ENCODE measurements at places on chromosomes 3 and 15. TPM values are rescaled to one million over a fixed set of nuclear protein-coding genes. Genes with fewer than 3 reads are reported as not detected.

GRCh38 chr15:36356978-36357601 lies 222.3 kb upstream of the CDIN1 start:
- H3K27ac ChIP-seq: no peak overlapping the region
- no peak overlapping the region for H3K4me3 ChIP-seq
- no peaks in the 10 kb centered on the region for H3K36me3 ChIP-seq
- DNase-seq: no peak
- H3K27me3 ChIP-seq: no peaks in the 10 kb centered on the region

DNA sequence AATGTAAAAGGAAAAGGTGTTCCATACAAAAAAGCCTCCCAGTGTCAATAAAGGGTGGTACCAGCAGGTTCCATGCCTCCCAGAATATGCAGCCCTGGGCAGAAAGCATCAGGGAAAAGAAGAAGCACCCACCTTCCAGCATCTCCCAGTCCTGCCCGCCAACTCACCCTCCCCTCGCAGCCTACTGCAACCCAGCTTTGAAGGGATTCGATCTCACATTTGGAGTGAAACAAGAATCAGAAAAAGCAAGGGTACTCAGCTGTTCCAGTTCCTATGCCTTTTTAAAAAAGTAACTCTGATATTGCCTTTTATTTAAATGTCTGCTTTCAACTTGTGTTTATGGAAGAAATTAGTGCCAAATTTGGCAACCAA lies 166.9 kb downstream of the ADAMTS17 start:
- no peak overlapping the region for H3K27ac ChIP-seq
- H3K4me3 ChIP-seq: no peak overlapping the region
- H3K27me3 ChIP-seq: no peaks in the 10 kb centered on the region
- H3K4me1 ChIP-seq: no peaks in the 10 kb centered on the region

- no peaks in the 10 kb centered on the region for H3K4me1 ChIP-seq
- no peak overlapping the region for H3K4me3 ChIP-seq
- no peaks in the 10 kb centered on the region for H3K27me3 ChIP-seq
- no peak overlapping the region for H3K27ac ChIP-seq
- no peaks in the 10 kb centered on the region for H3K36me3 ChIP-seq
Observed at GRCh38 chr15:63107895-63108546, 13.6 kb upstream of the LACTB start.

The LARP6 gene
- 18.0 TPM for polyA plus RNA-seq

DNA sequence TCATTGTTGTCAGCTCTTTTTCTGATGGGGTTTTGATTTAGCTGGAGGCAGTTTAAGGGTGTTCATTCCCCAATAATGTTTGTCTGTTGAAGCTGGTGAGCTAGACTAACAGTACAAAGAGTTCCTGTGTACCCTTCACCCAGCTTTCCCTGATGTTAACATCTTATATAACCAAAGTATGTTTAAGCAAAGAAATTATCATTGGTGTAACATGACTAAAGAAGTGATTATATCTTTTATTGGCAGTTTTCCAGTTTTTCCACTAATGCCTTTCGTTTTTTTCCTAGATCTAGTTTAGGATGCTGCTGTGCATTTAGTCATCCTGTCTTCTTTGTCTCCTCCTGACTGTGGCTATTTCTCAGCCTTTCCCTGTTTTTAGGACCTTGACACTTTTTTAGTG lies 165.6 kb downstream of the LPP start:
- H3K4me3 ChIP-seq: no peak overlapping the region
- H3K36me3 ChIP-seq: no peaks in the 10 kb centered on the region
- no peak overlapping the region for H3K27ac ChIP-seq
- H3K4me1 ChIP-seq: no peaks in the 10 kb centered on the region
- H3K27me3 ChIP-seq: no peaks in the 10 kb centered on the region

DNA sequence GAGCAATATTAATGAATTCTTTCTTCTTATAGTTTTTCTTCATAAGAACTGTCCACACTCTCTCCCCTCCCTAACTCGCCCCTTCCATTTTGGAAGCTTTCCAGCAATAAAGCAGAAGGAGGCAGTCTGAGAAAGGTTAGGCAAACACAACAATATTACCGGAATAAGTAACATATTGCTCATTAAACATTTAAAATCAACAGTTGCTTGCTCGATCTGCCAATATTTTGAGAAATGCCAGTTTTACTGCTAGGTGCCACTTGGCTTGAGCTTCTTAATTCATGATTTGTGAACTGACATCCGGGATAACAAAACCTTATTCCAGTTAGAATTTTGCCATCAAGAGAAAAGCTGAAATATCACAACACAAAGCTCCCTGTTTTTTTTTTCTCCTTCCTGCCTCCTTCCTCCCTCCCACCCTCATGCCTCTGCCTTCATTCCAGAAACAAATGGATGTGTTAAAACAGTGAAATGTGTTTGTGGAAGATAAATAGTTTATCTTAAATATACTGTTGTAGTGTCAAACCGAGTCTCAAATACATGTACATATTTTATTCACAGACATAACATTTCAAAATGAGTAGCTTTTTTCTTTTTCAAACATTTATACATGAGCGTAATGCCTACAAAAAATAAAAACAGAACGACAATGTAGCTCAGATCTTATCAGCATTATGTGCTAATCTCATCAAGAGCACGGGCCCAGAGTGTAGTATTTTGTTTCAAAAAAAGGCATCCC lies 253.7 kb downstream of the GAP43 start:
- no peak for DNase-seq
- H3K4me1 ChIP-seq: peaks cover 20% of the 10 kb centered on the region
- H3K4me3 ChIP-seq: no peak overlapping the region
- H3K36me3 ChIP-seq: no peaks in the 10 kb centered on the region
- no peaks in the 10 kb centered on the region for H3K27me3 ChIP-seq

The ALPK3 gene
- 3.7 TPM for polyA plus RNA-seq

The ABCC5 gene
- polyA plus RNA-seq: 14.0 TPM

DNA sequence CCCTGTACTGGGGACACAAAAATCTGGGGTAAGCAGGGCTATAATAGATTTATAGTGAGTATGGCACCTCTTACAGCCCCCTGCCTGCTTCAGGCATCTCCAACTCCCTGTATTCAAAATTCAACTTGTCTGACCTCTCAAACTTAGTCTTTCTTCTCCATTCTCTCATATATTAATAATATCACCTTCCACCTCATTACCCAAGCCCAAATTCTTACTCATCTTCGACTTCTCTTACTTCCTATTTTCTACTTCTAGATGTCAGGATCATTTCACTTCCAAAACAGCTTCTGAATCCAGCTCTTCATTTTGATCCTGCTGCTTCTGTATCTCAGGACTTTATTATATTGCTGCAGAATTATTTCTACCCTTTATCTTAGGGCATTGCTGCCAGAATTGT lies 290.7 kb downstream of the CHST2 start:
- DNase-seq: no peak
- no peaks in the 10 kb centered on the region for H3K36me3 ChIP-seq
- H3K27ac ChIP-seq: no peak overlapping the region
- H3K27me3 ChIP-seq: no peaks in the 10 kb centered on the region

GRCh38 chr3:139728414-139728813 lies 50.6 kb upstream of the NMNAT3 start:
- no peaks in the 10 kb centered on the region for H3K36me3 ChIP-seq
- no peak overlapping the region for H3K27ac ChIP-seq
- DNase-seq: no peak
- H3K4me3 ChIP-seq: no peak overlapping the region
- H3K27me3 ChIP-seq: no peaks in the 10 kb centered on the region
- no peaks in the 10 kb centered on the region for H3K4me1 ChIP-seq

The PIAS1 gene
- polyA plus RNA-seq: 23.3 TPM

The SAMMSON gene
- not detected for polyA plus RNA-seq

DNA sequence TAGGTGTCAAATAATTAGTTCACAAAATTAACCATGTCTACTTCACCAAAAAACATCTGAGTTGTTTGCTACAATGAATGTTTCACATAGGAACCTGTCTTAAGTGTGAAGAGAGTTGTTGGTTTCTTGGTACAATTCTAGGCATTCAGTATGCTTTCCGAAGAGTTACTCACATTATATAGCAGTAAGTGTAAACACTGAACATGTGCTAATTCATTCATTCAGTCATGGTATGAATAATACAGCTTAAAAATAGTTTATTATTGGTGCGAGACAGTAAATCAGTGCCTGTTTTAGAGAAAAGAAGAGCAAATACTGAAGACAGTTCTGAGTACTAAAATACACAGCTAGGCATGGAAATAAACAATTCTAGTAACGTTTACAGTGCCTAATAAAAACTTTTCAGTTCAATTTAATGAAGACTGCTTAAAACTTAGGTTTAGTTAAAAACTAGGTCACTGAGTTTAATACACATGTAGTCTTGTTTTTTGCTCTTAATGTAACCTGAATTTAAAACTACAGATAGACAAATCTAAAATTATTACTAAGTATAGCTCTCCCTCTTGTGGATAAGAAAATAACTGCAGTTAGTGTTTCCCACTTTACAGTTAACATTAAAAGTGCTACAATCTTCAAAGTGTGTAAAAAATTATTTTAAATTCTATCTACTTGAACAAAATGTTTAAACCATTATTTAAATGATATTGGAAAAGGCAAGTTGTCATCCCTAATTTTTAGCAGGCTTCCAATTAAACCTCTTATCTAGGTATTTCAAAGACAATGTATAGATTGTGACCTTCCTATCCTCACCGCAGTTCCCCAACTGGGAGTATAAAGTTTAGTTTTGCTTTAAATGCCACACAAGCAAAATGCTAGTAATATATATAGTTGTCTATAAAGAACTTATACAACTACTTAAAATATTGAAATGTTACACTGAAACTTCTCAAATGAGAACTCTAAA lies 20.1 kb upstream of the ZCWPW2 start:
- H3K4me1 ChIP-seq: no peaks in the 10 kb centered on the region
- H3K4me3 ChIP-seq: no peak overlapping the region
- H3K27ac ChIP-seq: no peak overlapping the region
- H3K27me3 ChIP-seq: no peaks in the 10 kb centered on the region
- peak; percentile 49 for DNase-seq
- no peaks in the 10 kb centered on the region for H3K36me3 ChIP-seq

- DNase-seq: no peak
- H3K36me3 ChIP-seq: peaks cover 9% of the 10 kb centered on the region
- no peak overlapping the region for H3K4me3 ChIP-seq
Observed at GRCh38 chr3:155889952-155890351, 19.5 kb downstream of the GMPS start.

DNA sequence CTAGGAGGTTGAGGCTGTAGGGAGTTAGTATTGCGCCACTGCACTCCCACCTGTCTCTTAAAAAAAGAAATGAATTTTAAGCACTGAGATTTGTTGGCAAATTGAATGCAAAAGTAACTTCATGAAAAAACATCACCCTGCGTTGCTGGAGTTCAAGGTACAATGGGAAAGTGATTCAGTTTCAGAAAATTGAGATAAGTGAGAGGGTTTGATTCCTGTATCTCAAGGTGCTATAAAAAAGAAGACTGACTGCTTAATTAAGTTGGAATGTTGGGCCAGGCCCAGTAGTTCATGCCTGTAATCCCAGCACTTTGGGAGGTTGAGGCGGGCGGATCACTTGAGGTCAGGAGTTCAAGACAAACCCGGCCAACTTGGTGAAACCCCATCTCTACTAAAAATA lies 39.1 kb downstream of the IQGAP1 start:
- peaks cover 6% of the 10 kb centered on the region for H3K36me3 ChIP-seq
- H3K4me1 ChIP-seq: peaks cover 15% of the 10 kb centered on the region
- no peak overlapping the region for H3K27ac ChIP-seq
- H3K4me3 ChIP-seq: no peak overlapping the region

The RTP1 gene
- 6.3 TPM for polyA plus RNA-seq

GRCh38 chr15:96359616-96360521 lies 29.4 kb downstream of the NR2F2 start:
- peak; percentile 69 for DNase-seq
- H3K4me1 ChIP-seq: peaks cover 41% of the 10 kb centered on the region
- H3K27me3 ChIP-seq: peaks cover 100% of the 10 kb centered on the region

DNA sequence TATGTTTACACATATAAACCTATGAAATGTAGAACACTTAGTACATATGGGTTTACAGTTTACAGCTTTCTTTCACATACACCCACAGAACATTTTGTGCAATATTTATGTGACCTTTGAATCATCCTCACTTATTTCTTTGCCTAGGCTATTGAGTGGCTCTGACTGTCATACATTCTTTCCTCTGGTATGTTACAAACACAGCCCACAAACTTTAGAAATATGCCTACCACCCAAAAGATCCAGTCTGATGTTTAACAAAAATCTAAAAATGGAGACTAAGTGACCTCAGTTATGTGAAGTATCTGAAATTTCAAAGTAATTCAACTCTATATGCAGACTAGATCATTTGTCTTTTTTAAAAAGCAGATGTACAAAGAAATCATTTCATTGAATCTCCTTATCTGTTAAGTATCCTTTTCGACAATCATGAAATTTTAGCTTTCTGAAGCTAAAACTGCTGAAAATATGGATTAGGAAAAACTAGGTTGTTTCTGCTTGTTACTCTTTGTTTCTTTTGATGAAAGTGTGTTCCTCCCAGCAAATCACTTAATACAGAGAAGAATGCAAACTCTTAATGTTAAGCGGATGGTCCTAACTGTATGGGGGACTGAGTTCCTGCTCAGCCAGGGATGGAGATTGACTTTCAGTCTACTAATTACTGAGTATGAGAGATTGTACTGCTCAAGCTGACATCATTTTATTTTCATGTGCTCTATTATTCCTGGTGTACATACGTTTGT lies 27.7 kb downstream of the CCDC54 start:
- no peaks in the 10 kb centered on the region for H3K36me3 ChIP-seq
- no peak overlapping the region for H3K4me3 ChIP-seq
- H3K27ac ChIP-seq: no peak overlapping the region
- no peak for DNase-seq
- no peaks in the 10 kb centered on the region for H3K4me1 ChIP-seq

The TRIM42 gene
- polyA plus RNA-seq: not detected

DNA sequence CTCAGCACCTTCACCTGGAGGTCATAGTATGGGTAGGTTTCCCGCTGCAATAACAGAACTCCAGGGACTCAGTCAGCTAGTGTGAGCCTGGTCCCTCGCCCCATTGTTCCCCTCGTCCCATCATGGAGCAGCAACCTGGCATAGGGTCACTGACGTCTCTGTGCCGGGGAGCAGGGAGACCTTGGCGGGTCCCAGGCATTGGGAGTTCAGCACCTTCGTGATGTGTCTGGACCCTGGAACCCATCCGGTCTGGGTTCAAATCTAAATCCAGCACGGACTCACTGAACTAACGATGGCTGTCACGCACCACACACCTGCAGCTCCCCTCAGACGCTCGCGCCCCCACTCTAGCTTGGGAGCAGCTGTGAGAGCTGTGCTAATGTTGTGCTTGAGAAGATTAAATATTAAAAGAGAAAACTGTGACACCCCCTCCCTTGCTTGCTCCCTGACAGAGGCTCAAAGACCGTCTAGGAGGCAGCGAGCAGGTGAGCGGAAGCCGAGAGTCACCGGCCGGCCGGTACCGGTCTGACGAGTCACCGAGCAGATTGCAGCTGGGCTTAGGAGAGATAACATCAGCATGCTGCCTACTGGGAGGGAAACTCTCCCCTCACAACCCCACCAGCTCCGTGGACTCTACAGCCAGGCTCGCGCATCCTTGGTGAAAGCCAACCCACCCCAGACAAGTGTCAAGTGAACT lies 742 bp downstream of the PLA2G4F start:
- H3K27me3 ChIP-seq: no peaks in the 10 kb centered on the region
- no peaks in the 10 kb centered on the region for H3K4me1 ChIP-seq
- no peak for DNase-seq
- no peak overlapping the region for H3K4me3 ChIP-seq

Measured in GM23338 (cell line).